ENCODE measurements at places on chromosomes 1 and 21.

GRCh38 chr1:36859926-36860325 is 174.4 kb downstream of the GRIK3 start:
- DNase-seq = no peak

DNA sequence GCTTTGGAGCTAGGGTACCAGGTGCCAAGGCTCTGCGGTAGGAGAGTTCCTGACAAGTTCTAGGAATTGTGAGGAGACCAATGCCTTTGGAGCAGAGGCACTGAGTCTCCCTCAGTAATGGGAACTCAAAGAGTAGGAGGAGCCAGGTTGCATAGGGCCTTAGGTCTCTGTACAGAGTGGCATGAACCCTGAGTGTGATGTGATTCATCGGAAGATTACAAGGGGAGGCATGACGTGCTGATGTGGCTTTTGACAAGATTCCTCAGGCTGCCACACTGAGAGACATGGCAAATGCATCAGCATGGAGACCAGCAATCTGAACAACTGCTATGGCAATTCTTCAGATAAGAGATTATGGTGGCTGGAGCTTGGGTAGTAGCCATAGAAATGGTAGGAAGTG is 94.6 kb upstream of the SLC44A3 start:
- no peak for DNase-seq

- no peak for DNase-seq
These were observed 60.6 kb downstream of the SIM2 start for GRCh38 chr21:36759348-36760083.

DNA sequence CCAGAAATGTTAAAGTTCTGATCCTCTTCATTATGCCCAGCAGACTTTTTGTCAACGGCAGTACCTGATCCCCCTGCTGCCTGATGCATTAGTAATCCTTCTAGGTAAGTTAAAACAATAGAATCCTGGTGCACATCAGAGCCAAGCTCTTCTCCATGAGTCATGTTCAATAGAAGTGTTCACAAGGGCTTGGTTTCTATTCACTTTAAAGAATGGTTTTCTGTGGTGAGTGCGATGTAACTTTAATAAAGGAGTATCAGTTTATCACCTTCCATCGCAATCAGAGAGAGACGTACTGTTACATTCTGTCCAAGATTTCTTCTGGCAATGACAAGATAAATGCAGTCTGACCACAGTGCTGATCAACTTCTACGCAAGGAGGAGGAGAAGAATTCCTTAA is 96.8 kb downstream of the NRIP1 start:
- no peak for DNase-seq

DNA sequence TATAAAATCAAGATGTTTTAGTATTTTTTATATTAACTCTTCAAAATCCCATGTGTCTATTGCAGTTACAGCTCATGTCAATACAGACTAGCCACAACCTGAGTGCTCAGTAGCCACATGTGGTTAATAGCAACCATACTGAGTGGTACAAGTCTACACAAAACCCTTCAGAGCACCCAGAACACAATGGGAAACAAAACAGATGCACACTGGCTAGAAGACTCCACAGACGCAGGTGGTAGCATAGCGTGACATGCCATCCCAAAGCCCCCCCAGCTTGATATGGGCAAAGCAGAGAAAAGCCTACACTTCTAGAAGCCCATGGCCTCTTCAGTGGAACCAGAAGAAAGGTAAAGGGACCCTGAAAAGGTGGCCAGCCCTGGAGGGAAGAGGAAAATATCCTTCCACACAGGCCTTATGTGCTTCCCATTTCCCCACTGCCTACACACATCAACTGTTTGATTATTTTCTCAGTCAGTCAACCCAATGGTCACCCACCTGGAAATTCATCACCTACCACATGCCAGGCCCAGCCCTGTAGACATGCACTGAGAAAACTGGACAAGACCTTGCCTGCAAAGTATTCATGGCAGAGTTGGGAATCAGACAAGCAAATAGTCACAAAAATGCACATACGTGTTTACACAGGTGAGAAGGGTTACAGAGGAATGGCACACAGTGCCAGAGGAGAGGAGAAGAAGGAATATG is 175.0 kb downstream of the VAV3 start:
- DNase-seq = no peak

GRCh38 chr1:234724516-234725176 is 114.7 kb upstream of the IRF2BP2 start:
- no peak for DNase-seq

DNA sequence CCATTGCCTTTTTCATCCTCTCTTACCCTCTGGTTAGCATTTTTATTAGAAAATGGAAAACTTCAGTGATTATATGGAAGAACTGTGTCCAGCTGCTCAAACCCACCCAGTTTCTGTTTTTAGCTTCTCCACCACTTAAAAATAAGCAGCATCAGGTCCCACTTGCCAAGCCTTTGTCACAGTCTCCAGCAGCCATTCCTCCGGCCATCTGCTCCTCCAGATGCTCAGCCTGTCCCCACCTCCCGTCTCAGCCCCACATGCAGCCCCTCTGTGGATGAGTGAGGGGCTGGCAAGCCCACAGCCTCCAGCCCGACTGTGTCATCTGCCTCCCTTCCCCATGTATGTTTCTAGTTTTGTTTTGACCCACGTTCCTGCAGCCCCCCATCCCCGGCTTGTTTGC is 289.7 kb downstream of the HHAT start:
- DNase-seq = no peak

DNA sequence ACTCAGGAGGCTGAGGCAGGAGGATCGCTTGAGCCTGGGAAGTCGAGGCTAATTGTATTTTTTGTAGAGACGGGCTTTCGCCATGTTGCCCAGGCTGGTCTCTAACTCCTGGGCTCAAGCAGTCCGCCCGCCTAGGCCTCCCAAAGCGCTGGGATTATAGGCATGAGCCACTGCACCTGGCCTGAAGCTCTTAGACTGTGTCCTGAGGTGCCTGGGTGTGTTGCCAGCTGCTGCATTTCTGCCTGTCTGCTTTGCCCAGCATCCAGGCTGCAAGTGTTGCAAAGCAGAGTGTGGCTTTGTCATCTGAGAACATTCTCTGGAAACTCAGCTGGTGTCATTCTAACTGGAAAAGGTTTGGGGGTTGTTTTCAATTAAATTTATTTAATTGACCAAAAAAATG is 105.0 kb downstream of the HUNK start:
- DNase-seq = no peak

DNA sequence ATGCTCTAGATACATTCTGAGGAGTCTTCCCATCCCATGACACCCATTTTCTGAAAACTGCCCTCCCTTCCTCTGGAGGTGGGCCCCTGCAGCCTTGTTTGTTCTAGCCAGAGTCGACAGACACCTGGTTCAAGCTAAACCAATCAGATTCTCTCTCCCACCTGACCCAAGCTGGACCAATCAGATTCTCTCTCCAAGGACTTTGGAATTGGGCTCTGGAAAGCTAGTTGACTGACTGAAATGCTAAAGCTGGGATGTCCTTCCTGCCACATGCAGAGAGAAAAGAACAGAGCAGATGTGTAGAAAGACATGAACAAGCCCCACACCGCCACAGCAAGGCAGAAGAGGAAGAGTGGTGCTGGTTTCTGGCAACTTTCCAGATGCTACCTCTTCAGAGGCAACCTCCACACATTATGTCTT is 24.6 kb downstream of the ASAP3 start:
- DNase-seq = no peak

DNA sequence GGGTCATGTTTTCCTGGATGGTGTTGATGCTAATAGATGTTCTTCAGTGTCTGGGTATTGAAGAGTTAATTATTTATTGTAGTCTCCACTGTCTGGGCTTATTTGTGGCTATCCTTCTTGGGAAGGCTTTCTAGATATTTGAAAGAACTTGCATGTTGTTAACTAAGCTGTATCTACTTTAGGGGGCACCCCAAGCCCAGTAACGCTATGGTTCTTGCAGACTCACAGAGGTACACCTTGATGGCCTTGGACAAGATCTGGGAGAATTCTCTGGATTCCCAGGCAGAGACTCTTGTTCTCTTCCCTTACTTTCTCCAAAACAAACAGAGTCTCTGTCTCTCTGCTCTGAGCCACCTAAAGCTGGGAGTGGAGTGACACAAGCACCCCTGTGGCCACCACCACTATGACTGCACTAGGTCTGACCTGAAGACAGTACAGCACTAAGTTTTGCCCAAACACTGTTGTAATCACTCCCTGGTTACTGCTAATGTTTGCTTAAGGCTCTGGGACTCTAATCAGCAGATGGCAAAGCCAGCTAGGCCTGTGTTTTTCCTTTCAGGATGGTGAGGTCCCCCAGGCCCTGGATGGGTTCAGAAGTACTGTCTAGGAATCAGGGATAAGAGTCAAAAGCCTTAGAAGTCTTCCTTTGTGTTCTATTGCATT is 76.5 kb upstream of the C1orf21 start:
- DNase-seq = no peak

GRCh38 chr1:14362331-14362730 is 236.2 kb upstream of the KAZN start:
- DNase-seq = no peak

GRCh38 chr1:218878369-218878768 is 295.3 kb upstream of the LYPLAL1 start:
- DNase-seq = no peak

- no peak for DNase-seq
These were observed 59.9 kb upstream of the ZSWIM5 start for GRCh38 chr1:45266151-45266801.

- no peak for DNase-seq
These were observed 4.7 kb upstream of the RSPH1 start for GRCh38 chr21:42500736-42501135.

DNA sequence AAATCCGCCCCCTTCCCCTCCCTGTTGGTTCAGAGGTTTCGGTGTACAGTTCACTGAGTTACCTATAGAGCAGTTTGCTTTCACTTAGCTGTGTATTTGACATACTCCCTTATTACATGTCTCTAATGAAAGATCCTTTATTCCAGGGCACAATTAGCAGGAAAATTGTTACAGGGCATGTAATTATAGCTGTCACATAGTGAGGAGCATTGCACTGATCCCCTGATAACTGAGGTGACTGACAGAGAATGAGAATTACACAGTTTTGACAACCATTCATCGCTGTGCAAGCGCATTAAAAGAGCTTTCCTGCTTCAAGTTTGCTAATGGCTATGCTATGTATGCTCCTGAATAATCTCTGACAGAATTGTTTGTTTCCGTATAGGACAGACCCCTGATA is 26.9 kb downstream of the DAP3 start:
- no peak for DNase-seq

GRCh38 chr1:63917571-63918417 is 144.0 kb downstream of the ROR1 start:
- no peak for DNase-seq

GRCh38 chr1:216466162-216466801 is 43.0 kb upstream of the USH2A start:
- DNase-seq = no peak

- no peak for DNase-seq
These were observed 113.1 kb upstream of the ESRRG start for GRCh38 chr1:216836316-216836715.

GRCh38 chr1:93616996-93617669 is 64.5 kb downstream of the BCAR3 start:
- no peak for DNase-seq

DNA sequence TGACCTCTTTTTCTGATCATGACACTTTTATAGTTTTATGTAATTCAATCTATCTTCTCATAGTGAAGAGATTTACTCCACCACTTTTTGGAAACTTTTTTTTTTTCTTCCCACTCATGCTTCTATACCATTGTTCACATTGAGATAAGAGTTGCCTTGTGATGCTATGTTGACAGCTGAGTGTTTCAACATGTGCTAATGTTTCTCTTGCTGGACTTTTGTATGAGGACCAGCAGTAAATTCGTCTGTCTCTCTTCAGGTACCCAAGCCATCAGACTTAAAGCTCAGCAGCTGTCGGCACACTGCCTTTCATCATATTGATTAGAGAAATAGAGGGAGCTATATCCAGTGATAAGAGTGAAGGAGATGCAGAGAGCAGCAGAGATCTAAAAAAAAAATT is 227.0 kb downstream of the GRIK1 start:
- DNase-seq = no peak

- DNase-seq = no peak
These were observed 19.7 kb upstream of the DIPK1A start for GRCh38 chr1:92980732-92981647.

- DNase-seq = no peak
These were observed 13.3 kb downstream of the DLGAP3 start for GRCh38 chr1:34916104-34916503.

DNA sequence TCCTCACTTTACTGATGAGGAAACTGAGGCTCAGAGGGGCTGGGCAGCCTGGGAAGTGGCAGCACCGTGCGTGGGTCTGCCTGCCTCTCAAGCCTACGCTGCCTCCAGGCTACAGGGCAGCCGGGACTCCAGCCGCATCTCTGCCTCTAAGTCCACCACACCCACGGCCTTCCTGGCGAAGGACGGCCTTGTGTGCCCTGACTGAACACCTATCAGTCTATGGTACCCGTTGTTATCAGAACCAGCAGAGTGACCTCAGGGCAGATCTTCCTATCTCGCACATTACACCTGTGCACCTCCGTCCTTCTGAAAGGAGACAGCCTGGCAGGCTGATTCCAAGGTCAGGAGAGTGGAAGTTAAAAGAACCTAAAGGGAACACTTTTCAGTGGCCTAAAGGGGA is 35.7 kb upstream of the SLC30A1 start:
- DNase-seq = no peak

- DNase-seq = no peak
These were observed 221.2 kb downstream of the FMN2 start for GRCh38 chr1:240312872-240313271.

DNA sequence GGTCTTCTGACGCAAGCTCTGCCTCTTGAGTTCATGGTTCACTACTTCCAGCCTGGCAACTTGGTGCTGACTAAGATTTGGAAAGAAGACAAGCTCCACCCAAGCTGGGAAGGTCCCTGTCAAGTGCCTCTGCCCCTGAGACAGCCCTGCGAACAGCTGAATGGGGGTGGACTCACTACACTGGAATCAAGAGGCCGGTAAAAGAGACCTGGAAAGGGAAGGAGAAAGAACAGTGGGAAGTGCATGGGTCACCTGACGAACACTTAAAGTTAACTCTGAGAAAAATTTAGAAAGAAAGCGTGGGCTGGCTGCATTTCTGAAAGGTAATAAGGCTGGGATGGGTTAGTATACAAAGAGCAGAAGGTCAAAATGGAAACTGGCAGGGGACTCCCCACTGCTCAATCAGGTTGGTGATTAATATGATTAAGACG is 26.1 kb upstream of the ZNF496 start:
- no peak for DNase-seq

- DNase-seq = no peak
These were observed 19.9 kb upstream of the PTCH2 start for GRCh38 chr1:44862829-44863401.

GRCh38 chr1:72693376-72693775 is 411.0 kb upstream of the NEGR1 start:
- no peak for DNase-seq

GRCh38 chr1:220544901-220545303 is 17.0 kb downstream of the MARK1 start:
- DNase-seq = no peak

DNA sequence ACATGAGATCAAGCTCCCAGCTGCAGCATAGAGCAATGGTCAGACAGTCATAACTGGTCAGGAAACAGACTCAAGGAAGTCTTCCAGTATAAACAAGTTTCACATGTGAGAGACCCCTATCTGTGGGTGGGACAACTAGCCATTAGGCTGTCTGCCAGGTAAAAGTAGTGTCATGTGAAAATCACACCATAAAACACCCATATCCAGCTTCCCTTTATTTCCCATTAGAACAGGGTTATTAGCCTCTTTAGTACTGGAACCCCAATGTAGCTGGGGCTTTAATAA is 426.7 kb downstream of the KCNT2 start:
- DNase-seq = no peak

- DNase-seq = no peak
These were observed 2.3 kb upstream of the OPTC start for GRCh38 chr1:203491664-203492063.
